Chondrocyte (in vitro differentiated cells): ENCODE measurements at places on chromosomes 12 and 14. TPM values are rescaled to one million over a fixed set of nuclear protein-coding genes. Genes with fewer than 3 reads are reported as not detected.

- H3K27me3 ChIP-seq: no peaks in the 10 kb centered on the region
- no peak overlapping the region for H3K4me3 ChIP-seq
- no peaks in the 10 kb centered on the region for H3K36me3 ChIP-seq
- no peak for DNase-seq
Measured at GRCh38 chr12:48038085-48038484, 33.8 kb upstream of the COL2A1 start.

GRCh38 chr12:50745861-50746260 is 18.0 kb upstream of the ATF1 start:
- no peaks in the 10 kb centered on the region for H3K4me1 ChIP-seq
- H3K4me3 ChIP-seq: no peak overlapping the region
- H3K27me3 ChIP-seq: no peaks in the 10 kb centered on the region
- no peak for DNase-seq
- H3K27ac ChIP-seq: no peak overlapping the region

DNA sequence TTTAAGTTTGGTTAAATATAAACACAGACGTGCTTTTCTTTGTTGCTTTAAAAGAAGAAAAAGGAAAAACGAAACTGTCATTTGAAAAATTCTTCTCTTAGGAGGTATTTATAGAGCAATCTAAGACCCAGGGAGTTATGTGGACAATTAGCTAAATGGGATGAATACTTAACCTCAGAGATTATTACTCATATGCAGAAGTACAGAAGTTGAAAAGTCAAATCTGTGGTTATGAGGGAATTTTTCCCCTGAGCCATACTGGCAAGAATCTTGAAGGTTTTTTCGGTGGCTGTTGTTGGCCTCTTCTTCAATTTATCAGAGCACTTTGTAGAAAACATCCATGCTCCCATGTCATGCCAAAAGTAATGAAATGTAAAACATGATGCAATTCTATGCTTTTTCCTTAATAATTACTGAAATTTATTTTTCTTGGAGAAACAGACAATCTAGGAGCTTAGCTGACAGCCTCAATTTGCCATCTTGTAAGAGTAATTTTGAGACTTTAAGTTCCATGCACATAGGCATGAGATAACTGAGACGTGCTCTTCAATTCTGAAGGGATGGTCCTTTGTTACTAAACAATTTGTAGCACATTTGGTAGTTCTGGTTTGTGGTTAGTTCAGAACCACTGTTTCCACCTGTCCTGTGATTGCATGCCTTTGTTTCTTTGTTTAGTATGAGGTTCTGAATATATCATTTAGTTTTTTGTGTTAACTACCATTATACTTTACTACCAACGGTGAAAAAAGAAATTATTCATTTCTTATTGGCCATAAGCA is 126.6 kb downstream of the BCAT1 start:
- peaks cover 38% of the 10 kb centered on the region for H3K4me1 ChIP-seq
- H3K4me3 ChIP-seq: peak overlapping the region; percentile 35
- peaks cover 41% of the 10 kb centered on the region for H3K36me3 ChIP-seq

The LRRIQ1 gene
- total RNA-seq: 0.10 TPM in 1 of 3 replicates, not detected in the others

GRCh38 chr12:27537855-27538675 is 14.1 kb downstream of the PPFIBP1 start:
- H3K4me1 ChIP-seq: peaks cover 55% of the 10 kb centered on the region
- no peaks in the 10 kb centered on the region for H3K27me3 ChIP-seq

- H3K27me3 ChIP-seq: no peaks in the 10 kb centered on the region
- no peaks in the 10 kb centered on the region for H3K4me1 ChIP-seq
- no peak for DNase-seq
- H3K36me3 ChIP-seq: no peaks in the 10 kb centered on the region
Measured at GRCh38 chr14:25522116-25522515, 472.2 kb upstream of the STXBP6 start.

DNA sequence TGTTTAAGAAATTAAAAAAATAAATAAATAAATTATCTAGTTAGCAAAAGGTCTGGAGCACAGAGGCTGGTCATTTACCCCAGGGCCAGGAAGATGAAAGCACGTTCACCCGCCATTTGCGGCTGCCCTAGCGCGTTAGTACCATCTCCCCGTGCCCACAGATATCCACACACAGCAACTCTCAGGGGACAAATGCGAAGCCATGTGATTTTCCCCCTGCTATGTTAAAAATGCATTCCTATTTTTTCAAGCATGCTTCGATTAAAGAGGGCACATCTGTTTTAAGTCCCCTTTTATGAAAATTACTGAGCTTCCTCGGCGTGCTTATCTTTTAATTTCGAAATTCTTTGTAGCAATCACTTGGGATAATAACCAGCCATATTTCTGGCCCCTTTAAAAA is 56.9 kb upstream of the PIWIL1 start:
- H3K4me1 ChIP-seq: peaks cover 4% of the 10 kb centered on the region
- peaks cover 2% of the 10 kb centered on the region for H3K36me3 ChIP-seq
- no peak overlapping the region for H3K27ac ChIP-seq

DNA sequence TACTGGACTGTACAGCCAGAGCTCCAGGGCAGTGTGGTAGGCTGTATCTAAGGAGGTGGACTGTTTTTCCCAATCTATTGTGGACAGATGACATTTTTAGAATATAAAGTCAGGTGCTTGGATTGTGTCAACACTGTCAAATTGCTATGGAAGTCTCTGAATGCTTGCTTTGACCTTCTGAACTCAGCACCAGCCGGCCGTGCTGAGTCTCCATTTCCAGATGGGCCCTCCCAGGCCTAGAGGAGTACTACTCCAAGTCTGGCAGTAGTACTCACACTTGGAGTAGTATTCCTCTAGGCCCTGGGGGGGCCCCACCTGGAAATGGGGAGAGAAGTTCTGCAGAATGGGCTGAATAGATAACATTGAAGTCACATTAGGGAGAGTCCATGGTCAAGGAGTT is 16.2 kb upstream of the KCNK13 start:
- H3K4me3 ChIP-seq: no peak overlapping the region
- DNase-seq: no peak
- H3K27ac ChIP-seq: no peak overlapping the region
- H3K36me3 ChIP-seq: peaks cover 10% of the 10 kb centered on the region
- H3K4me1 ChIP-seq: no peaks in the 10 kb centered on the region

- DNase-seq: no peak
- no peaks in the 10 kb centered on the region for H3K36me3 ChIP-seq
- peaks cover 9% of the 10 kb centered on the region for H3K4me1 ChIP-seq
- peaks cover 15% of the 10 kb centered on the region for H3K27me3 ChIP-seq
Measured at GRCh38 chr12:101221301-101221700, 11.3 kb upstream of the SLC5A8 start.

DNA sequence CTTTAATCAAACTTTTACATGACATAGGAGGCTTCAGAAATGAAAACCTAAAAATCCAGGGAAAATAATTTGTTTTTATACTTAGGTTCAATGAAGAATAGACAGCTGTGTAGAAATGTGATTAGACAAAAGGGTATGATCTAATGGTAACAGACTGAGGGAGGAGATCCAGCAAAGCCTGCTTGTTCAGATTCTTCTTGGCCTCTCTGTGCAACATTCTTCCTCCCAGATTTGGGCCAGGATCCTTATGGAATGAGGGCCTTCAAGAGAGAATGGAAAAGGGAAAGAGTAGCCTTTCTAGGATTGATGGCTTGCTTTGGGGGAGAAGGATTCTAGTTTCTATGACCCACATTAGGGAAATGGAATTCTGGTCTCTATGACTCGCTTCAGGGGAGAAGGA is 94.5 kb upstream of the G2E3 start:
- no peaks in the 10 kb centered on the region for H3K4me1 ChIP-seq
- no peak overlapping the region for H3K27ac ChIP-seq
- peaks cover 10% of the 10 kb centered on the region for H3K27me3 ChIP-seq
- DNase-seq: no peak

DNA sequence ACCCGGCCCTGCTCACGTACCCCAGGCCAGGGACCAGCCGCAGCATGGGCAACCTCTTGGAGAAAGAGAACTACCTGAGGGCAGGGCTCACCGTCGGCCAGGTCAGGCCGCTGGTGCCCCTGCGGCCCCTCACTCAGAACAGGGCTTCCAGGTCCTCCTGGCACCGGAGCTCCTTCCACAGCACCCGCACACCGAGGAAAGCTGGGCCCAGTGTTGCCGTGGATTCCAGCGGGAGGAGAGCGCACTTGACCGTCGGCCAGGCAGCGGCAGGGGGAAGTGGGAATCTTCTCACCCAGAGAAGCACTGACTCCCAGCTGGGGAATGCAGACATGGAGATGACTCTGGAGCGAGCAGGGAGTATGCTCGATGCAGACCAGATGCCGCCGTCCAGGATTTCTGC is 7.9 kb upstream of the VAMP1 start:
- no peak for DNase-seq
- peaks cover 12% of the 10 kb centered on the region for H3K4me1 ChIP-seq
- no peaks in the 10 kb centered on the region for H3K27me3 ChIP-seq
- H3K36me3 ChIP-seq: no peaks in the 10 kb centered on the region
- no peak overlapping the region for H3K27ac ChIP-seq

The SLC39A5 gene
- total RNA-seq: 0.41 to 0.68 TPM (median 0.47 TPM) in 3 replicates

GRCh38 chr14:75051556-75051899 is 261 bp upstream of the MLH3 start:
- H3K4me3 ChIP-seq: peak overlapping the region; percentile 91
- no peaks in the 10 kb centered on the region for H3K27me3 ChIP-seq
- DNase-seq: no peak
- H3K4me1 ChIP-seq: peaks cover 18% of the 10 kb centered on the region

DNA sequence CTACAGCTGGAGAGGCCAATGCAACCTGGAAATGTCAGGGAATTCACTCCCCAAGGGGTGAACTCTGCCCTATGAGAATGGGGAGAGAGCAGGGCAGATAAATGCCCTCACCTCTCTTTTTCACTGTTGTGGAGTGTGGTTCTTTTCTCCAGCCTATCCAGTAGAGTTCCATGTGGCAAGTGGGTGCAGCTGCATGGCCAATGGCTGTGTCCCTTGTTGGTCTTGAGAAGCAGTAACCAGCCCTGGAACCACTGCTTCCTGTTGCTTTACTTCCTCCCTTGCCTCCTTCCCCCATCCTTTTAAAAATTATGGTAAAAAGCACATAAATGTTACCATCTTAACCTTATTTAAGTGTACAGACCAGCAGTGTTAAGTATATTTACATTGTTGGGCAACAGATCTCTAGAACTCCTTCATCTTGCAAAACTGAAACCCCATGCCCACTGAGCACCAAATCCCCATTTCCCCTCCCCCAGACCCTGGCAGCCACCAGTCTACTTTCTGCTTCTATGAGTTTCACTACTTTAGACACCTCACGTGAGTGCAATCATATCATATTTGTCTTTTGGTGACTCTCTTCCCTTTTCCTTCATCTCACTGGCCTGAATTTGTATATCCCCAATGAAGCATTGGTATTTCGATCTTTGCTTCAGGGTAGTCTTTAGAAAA is 77.0 kb upstream of the GRIP1 start:
- no peak overlapping the region for H3K27ac ChIP-seq
- H3K27me3 ChIP-seq: peaks cover 3% of the 10 kb centered on the region
- no peak overlapping the region for H3K4me3 ChIP-seq
- no peaks in the 10 kb centered on the region for H3K36me3 ChIP-seq

- H3K36me3 ChIP-seq: no peaks in the 10 kb centered on the region
- no peak for DNase-seq
- no peak overlapping the region for H3K27ac ChIP-seq
- H3K4me3 ChIP-seq: peak overlapping the region; percentile 0
Measured at GRCh38 chr14:103819503-103820307, 27.7 kb downstream of the PPP1R13B start.

GRCh38 chr14:37172024-37172869 is at the start of gene SLC25A21:
Gene SLC25A21 (minus strand): TSS chr14:37172606.
- no peaks in the 10 kb centered on the region for H3K27me3 ChIP-seq
- H3K4me3 ChIP-seq: peak within 1 kb of the TSS; percentile 96
- DNase-seq: no peak
- peaks cover 16% of the 10 kb centered on the region for H3K4me1 ChIP-seq

The WNT1 gene
- not detected in 3 replicates for total RNA-seq

GRCh38 chr12:88017964-88018363 is 11.2 kb downstream of the C12orf50 start:
- H3K36me3 ChIP-seq: peaks cover 3% of the 10 kb centered on the region
- peaks cover 3% of the 10 kb centered on the region for H3K4me1 ChIP-seq
- peaks cover 5% of the 10 kb centered on the region for H3K27me3 ChIP-seq
- DNase-seq: no peak
- H3K27ac ChIP-seq: no peak overlapping the region
- no peak overlapping the region for H3K4me3 ChIP-seq

- no peak overlapping the region for H3K27ac ChIP-seq
- H3K4me1 ChIP-seq: peaks cover 15% of the 10 kb centered on the region
- H3K36me3 ChIP-seq: no peaks in the 10 kb centered on the region
- H3K4me3 ChIP-seq: no peak overlapping the region
Measured at GRCh38 chr14:33551963-33552362, 398.9 kb downstream of the EGLN3 start.

GRCh38 chr12:89448526-89448925 is 76.1 kb downstream of the GALNT4 start:
- H3K36me3 ChIP-seq: no peaks in the 10 kb centered on the region
- no peak overlapping the region for H3K4me3 ChIP-seq
- no peak for DNase-seq
- peak overlapping the region; percentile 6 for H3K27ac ChIP-seq
- peaks cover 43% of the 10 kb centered on the region for H3K4me1 ChIP-seq
- no peaks in the 10 kb centered on the region for H3K27me3 ChIP-seq

The VRTN gene
- total RNA-seq: not detected in 3 replicates

GRCh38 chr12:14578646-14579045 is 11.0 kb upstream of the PLBD1 start:
- H3K27ac ChIP-seq: no peak overlapping the region
- H3K36me3 ChIP-seq: no peaks in the 10 kb centered on the region
- DNase-seq: no peak
- H3K4me3 ChIP-seq: no peak overlapping the region

DNA sequence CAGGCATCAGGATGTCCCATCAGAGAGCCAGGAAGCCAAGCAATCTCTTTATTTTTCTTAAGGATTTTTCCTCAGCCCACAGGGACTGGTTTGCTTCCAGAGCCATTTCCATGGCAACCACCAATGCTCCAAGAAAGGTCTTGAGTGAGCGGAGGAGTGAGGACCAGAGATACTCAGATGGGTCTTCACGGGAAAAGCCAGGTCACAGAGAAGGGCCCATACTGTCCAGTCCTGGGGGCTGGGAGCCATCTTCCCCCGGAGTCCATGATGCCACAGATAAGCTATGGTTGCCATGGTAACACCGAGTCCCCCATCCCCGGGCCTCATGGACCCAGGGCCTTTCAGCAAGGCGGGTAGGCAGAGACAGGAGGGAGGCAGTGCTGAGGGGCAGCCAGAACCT is 28.6 kb downstream of the CMKLR1 start:
- peak overlapping the region; percentile 54 for H3K27ac ChIP-seq
- peaks cover 82% of the 10 kb centered on the region for H3K4me1 ChIP-seq
- H3K27me3 ChIP-seq: no peaks in the 10 kb centered on the region
- no peak for DNase-seq
- H3K4me3 ChIP-seq: no peak overlapping the region

The MMP19 gene
- total RNA-seq: 12.9 to 17.8 TPM (median 16.1 TPM) in 3 replicates

The MUCL1 gene
- not detected in 3 replicates for total RNA-seq

The AREL1 gene
- 34.7 to 50.2 TPM (median 35.9 TPM) in 3 replicates for total RNA-seq

The COCH gene
- total RNA-seq: 4.2 to 15.6 TPM (median 14.7 TPM) in 3 replicates
